Activated naive CD4-positive, alpha-beta T cell treated with anti-CD3 and anti-CD28 coated beads, Interleukin-2, amount 10 ng/mL, durations not matched to agents 7 days and 5 days (primary cell): ENCODE measurements at places on chromosomes 1 and 21.

DNA sequence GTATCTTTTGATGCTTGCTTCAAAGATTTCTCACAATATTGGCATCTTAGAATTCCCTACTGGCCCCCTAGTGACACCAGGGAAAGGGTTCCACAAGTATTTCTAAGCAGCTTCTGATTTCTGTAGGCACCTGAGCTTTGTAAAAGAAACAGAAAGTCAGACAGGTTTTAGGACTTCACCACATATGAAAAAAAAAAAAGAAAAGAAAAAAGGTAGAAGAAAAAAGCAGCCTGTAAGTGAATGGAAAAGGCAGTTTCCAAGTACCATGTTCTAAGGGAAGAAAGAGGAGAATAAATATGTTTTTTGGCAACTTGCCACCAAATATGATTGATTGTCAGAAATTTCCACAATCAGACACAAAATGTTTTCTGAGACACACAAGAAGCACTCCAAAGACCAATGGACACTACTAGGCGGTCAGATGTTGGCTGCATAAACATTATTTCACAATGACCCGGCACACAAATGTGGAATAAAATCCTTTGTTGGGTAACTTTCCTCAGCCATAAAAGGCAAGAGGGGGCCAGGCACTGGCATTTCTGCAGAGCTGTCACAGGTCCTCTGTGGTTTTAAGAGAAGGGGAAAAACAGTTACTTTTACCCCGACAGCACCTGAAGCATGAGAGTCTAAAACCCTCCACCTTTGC is 12.7 kb upstream of the CPLANE2 start:
- DNase-seq: no peak

- no peak for DNase-seq
These were observed 83.8 kb downstream of the PLXNA2 start for GRCh38 chr1:208160259-208160819.

GRCh38 chr1:86382878-86383277 is 13.2 kb downstream of the ODF2L start:
- DNase-seq: no peak

GRCh38 chr1:192609110-192610079 is 26.6 kb upstream of the RGS13 start:
- peak; percentile 74 for DNase-seq

GRCh38 chr1:244325056-244325758 is 126.5 kb downstream of the ADSS2 start:
- DNase-seq: peak; percentile 36

- DNase-seq: no peak
These were observed 55.4 kb upstream of the LMO4 start for GRCh38 chr1:87273291-87273690.

DNA sequence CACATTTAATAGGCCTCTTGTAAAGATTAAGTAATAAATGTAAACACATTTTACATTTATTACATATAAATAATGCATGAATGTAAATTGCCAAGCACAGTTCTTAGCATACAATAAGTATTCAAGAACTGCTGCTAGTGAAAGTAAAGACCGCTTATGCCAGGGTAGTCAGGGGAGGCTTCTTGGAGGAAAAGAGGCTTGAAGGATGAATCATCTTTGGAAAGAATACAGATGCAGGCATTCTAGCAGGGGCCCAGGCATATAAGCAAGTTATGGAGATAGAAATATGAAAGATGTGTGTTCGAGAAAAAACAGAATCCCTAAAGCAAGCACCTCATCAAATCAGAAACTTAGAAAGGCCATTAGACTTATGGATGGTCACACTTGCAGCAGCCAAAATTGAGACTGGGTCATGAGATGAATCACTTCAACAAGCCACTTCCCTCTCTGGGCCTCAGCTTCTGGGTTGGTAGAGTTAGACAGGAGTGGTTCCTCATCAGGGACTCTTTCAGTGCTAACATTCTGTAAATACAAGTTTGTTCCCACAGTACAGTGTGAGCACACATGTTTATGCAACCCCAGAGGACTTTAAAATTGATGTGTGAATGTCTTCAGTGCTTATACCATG is 79.8 kb upstream of the ROR1 start:
- no peak for DNase-seq

GRCh38 chr21:39120876-39121599 is 62.2 kb downstream of the PSMG1 start:
- no peak for DNase-seq

DNA sequence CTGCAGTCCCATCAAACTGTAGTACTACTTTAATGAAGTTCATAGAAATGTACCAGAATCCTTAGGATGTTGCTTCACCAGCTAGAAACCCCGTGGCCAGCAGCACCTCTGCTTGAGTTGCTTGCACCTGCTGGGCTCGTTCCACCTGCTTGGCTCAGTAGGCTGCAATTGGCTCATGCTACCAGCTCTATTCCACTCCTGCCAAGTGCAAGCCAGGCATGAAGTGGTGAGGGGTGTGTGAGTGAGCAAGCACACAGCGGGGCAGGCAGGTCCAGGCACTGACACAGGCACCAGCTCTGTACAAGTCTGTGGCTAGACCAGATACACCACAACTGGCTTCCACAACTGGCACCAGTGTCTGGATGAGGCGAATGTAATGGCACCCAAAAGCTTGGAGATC is 209.9 kb downstream of the AMY1C start:
- DNase-seq: no peak

- no peak for DNase-seq
These were observed 48.1 kb downstream of the AJAP1 start for GRCh38 chr1:4702464-4702863.

DNA sequence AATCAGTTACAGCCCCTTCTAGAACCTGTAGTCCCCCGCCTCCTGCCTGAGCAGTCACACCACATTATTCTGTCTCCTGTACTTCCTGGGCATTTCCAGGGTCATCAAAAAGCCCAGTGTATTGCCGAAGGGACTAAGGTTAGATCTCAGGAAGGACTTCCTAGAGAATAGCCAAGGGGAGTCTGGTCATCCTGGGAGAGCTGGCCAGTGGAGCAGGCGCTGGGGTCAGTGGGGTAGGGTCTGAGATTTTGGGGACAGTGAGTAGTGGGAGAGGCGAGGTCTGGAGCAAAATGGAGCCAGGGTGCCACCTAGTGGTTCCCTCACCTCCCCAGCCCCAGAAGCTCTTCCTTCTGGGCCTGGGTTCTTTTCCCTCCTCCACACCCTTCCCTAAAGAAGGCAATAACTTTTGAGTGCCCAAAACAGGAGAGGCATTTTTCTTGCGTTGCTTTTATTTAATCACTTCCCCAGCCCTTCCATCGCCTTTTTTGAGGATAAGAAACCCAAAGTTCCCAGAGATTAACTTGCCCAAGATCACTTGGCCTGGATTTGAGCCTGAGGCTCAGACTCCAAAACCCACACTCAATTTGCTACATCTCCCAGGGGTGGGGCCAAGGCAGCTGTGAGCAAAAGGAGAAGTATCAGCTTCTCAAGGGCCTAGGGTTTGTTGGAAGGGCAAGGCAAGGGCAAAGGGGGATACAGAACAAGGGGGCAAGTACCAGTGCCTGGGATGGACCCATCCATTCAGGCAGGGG is 7.3 kb upstream of the PMVK start:
- DNase-seq: peak; percentile 61

GRCh38 chr1:96722161-96722922 is 758 bp downstream of the PTBP2 start:
- DNase-seq: peak; percentile 68

GRCh38 chr1:215252164-215252563 is 169.6 kb downstream of the KCNK2 start:
- no peak for DNase-seq

DNA sequence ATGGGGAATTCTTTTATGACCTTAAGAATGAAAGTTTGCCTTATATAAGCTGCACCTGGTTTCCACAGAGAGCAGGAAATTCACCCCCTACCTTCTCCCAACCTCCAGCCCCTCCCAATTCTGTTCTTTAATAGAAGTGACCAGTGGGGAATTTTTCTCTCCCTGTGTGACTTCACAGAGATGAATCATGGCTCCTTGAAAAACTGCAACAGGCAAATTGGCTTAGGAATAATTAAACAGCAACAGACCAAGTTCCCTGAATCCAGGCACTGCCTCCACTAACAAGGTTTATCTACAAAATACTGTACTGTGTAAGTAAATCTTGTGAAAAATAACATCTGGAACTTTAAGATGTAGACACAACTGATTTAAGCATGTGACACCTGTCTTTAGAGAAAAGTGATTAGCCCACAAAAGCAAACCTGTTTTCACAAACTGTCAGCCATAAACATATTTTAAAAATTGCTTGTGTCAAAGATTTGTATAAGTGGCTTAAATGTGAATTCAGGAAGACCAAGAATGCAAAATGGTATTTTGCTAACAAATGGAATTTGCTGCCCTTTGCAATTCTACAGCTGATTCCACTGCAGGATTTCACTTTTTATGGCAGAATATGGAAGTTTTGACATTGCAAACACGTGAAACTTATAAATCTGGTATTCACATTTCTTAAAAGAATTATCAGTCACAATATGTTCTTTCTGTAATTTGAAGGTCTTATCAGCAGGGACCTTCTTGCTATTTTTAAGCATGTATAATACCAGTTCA is 54.0 kb downstream of the ALG14 start:
- DNase-seq: no peak

DNA sequence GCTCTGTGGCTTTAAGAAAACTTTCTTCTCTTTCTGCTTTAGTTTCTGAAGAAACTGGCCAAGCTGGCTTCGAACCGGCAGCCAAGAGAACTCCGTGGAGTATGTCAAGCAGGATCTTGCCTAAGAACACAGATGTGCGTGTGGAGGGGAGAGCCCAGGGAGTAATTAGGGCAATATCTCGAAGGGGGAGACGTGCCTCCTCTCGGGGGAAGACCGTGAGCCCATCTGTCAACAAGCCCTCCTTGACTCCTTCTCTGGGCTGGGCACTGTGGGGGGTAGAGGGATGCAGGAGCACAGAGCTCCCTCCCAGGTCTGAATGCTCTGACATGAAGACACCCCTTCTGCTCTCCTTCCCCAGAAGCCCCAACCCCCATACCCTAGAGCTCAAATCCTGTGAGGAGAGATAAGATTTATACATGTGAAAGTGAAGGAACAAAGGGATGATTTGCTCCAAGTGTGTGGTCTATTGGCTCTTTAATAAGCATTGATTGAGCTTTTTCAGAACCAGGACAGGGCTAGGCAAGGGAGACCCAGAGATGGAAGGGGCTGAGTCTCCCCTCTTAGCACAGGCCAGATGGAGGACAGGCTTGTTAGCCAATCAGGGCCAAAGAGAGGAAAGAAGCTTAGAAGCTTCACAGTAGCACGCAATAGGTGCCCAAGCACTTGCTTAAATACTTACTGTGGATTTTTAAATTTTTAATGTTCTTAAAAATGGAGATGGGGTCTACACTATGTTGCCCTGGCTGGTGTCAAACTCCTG is 37.5 kb downstream of the EDN2 start:
- no peak for DNase-seq

GRCh38 chr1:31786366-31787060 is 22.4 kb upstream of the ADGRB2 start:
- no peak for DNase-seq

DNA sequence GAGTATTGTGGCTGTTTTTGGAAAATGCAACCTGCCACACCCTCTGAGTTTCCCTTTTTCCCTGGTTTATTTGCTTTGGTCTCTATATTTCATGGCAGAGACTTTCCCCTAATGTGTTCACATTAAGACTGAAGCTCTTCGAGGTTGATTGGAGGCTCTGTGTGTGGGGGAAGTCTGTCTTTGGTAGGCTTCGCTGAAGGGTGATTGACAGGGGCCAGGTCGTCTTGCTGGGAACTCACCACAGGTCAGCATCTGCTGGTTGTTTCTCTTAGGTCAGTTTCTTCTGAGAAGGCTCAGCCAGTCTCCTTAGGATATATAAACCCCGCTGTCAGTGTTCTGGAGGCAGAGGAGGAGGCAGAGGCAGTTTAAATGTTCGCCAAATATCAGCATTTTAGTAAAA is 249.4 kb downstream of the RPS6KC1 start:
- DNase-seq: no peak

DNA sequence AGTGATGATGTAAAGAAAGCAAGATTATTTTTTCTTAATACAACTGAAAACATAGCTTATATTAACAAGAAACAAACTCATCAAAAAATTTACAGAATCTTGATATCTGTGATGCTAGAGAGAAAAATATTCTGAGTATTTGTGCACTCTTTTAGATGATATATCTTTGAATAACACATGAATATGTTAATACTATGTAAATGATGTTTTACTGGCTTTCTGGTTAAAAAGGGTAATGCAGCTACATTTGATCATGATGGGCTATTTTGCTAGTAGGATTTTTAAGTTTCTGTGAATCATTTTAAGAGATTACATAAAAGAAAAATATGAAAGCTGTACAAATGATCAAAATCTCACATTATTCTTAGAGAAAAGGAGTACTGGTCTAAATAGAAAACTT is 114.5 kb downstream of the GRIK1 start:
- DNase-seq: no peak

- no peak for DNase-seq
These were observed 61.8 kb upstream of the ETS2 start for GRCh38 chr21:38743772-38744529.

DNA sequence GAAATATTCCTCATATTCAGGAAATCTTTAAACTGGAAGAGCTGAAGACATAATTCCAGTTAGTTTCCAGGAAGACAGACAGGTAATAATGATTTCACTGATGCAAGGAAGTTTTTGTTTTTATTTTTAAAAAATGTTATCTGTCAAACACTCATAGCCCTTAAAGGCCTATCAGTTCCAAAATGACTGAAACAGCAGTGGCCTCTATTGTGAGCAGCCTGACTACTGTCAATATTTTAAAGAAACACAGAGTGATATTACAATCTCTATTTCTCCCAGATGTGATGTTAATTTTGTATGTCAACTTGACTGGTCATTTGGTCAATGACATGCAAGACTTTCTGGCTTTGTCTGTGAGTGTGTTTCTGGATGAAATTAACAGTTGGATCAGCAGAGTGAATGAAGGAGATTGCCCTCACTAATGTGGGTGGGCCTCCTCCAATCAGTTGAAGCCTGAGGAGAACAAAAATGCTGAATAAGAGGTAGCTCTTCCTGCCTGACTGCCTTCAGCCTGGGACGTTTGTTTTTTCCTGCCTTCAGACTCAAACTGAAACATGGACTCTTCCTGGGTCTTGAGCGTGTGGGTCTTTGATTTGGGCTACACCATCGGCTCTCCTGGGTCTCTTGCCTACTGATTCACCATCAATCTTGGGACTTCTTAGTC is 31.3 kb upstream of the SLC30A10 start:
- DNase-seq: no peak

GRCh38 chr1:245046769-245047168 is 108.0 kb upstream of the KIF26B start:
- no peak for DNase-seq

DNA sequence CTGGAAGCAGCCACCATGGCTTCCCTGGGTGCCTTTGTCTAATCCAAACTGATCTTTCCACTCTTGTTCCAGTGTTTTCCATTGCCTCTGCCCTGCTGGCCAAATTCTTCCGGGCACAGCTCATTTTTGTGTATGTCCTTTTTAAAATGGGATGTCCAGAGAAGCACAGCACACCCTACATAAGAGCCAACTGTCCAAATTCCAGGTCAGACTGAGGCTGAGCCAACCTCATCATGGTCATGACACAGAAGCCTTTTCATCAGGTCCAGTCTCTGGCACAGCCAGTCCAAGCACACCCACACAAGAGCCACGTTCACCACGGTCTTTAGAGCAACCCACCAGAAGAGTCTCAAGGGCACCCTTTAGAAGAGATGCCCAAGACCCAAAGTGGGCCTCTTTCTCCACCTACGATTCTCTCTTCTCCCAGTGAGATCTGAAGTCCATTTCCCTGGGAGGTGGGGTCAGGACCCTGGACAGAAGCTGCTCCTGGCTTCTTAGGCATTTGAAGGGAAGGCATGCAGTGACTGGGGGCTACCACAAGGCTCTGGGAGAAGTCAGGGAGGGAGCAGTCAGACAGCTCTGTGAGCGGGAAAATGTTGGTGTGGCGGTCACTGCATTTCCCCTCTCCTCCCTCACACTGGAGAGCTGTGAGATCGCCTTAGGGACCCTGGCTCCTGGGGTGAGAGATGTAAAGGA is 53.2 kb downstream of the SYT2 start:
- no peak for DNase-seq
